ENCODE measurements at places on chromosomes 3 and 15.

- no peak for DNase-seq
Measured at GRCh38 chr3:124094496-124094895, 102.6 kb upstream of the ROPN1 start.

GRCh38 chr3:152472672-152472954, 203.9 kb downstream of the MBNL1 start:
- DNase-seq: no peak

DNA sequence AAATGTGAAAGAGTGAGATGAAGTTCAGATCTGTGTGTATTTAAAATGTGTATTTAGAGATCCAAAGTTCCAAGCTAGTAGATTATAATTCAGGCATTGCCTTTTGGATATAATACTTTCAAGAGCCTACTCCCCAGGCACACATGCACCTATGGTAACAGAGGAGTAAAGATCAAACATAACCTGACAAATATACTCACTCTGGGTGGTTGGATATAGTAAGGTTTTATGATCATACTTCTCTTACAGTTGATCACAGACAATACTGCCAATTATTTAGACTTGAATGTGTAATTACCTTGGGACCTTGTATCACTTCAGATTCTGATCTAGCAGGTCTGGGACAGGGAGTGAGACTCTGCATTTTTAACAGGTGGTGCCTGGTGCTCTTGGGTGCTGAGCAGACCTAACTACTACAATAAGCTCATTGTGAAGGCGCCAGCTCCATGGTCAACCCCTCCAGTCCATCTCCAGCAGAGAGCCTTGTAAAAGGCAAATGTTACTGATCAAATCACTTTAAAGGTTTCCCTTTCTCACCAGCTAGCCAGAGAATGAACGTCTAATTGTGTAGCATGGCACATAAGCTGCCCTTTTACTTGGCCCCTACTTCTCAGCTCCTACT, 55.5 kb downstream of the NBEAL2 start:
- no peak for DNase-seq

- DNase-seq: no peak
Measured at GRCh38 chr3:50164984-50165909, 10.1 kb downstream of the SEMA3F start.

- DNase-seq: no peak
Measured at GRCh38 chr15:41231422-41232226, 556 bp downstream of the CHP1 start.

DNA sequence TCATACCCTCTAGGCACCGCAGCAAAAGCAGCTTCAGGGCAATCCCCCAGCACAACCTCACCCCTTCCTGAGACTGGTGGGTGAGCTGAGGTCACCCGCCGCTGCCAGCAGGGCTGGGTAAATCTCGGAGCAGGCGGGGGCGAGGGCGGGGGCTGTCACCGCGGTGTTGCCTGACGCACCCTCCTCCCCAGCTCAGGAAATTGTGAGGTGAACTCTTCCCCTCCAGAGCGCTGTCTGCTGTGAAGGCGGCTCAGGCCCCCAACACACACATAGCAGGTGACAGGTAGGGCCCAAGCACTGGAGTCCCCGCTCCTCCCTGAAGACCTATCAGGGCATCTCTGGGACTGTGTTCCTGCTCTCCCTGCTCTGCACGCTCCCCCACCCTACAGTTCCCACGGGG, 30.2 kb upstream of the FURIN start:
- peak; percentile 78 for DNase-seq

GRCh38 chr3:99842826-99843589, 25.3 kb downstream of the CMSS1 start:
- no peak for DNase-seq

DNA sequence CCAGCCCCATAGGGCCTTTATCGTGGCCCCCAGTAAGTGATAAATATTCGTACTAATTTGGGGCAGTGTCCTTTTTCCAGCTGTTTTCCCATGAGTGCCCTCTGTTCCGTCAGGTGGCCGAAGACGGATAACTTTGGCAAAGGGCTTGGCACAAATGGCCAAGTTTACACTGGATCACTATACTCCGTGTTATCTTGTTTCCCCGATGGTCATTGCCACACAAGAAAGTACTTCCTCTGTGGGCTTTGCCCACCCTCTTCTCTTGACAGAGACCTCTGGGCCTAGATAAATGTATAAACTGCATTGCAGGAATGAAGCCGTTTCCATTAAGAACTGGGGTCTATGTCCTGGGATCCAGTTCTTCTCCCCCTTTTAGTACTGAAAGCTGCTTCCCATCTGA, 39.1 kb downstream of the SMAD3 start:
- no peak for DNase-seq

- DNase-seq: no peak
Measured at GRCh38 chr3:1026395-1026794, 66.4 kb upstream of the CNTN6 start.

- no peak for DNase-seq
Measured at GRCh38 chr3:177571944-177572315, 374.6 kb upstream of the TBL1XR1 start.

GRCh38 chr15:67097930-67098740, 32.7 kb downstream of the SMAD3 start:
- DNase-seq: no peak

GRCh38 chr3:167776066-167776685, 40.7 kb downstream of the SERPINI1 start:
- no peak for DNase-seq

DNA sequence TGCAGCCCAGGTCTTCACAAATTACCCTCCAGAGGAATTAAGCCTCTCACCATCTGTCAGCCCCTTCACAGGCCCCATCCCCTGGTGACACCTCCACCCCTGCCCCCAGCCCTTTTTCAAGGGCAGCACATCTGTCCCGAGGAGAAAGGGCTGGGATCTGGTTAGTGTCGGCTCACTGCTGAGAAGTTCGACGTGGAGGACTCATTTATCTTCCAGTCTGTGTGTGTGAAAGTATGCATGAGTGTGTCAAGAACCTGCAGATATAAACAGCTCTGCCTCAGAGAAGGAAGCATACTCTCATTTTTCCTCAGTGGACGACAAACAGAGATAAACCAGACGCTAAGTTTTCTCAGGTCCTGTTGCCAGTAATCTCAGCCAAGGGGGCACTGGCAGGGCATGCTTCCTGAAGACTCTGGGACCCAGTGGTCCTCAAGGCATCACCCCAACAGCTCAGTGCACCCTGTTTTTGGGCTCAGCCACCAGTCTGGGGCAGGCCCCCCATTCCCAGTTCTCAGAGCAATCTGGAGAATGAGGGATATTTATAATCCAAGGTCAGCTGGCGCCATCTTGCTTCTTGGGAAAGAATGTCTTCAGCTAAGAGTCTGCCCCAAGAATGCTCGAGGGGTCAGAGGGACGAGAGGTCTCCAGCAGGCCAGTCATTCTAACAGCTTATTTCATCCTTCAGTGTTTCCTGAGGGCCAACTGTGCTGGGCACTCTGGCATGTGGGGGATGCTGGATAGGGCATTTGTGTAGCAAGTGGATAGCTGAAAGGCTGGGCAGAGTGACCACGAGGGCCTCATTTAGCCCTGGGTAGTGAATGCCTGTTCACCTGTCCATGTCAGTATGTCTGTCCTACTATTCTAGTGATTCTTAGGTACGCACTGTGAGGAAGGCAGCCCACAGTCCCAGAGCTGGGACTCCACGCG, 73.6 kb downstream of the ADCY5 start:
- no peak for DNase-seq

DNA sequence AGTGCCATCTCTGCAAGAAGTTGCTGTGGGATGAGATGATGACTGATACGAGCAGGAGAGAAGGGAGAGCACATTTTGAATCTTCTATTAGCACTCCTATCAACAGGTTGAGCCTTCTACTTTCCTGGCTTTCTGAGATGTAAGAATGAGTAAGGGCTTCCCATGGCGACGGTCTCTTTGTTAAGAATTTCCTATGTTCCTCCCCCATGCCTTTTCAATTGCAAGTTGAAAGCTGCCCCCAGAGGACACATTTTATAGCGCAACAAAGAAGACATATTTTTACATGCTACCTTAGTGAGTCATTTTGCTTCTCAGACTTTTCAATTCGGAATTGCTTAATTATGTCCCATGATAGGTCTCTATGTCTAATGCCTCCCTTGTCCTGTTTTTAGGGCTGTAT, 71.3 kb upstream of the LRTM1 start:
- DNase-seq: no peak

DNA sequence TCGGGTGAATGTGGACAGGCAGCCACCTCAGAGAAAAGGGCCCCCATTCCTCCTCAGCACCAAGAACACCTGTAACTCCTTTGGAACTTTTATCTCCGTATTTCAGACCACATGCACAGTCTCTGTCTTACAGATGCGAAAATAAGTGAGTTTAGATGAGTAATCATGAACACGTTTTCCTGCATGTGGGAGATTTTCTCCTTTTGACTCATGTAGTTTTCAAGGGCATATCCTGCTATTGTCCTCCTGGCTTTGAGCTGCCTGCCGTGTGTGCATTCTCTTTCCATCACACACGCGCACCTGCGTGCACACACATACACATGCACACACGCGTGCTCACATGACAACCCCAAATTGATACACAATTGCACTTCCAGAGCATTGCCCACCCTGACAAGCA, 239.2 kb downstream of the GABRG3 start:
- no peak for DNase-seq

DNA sequence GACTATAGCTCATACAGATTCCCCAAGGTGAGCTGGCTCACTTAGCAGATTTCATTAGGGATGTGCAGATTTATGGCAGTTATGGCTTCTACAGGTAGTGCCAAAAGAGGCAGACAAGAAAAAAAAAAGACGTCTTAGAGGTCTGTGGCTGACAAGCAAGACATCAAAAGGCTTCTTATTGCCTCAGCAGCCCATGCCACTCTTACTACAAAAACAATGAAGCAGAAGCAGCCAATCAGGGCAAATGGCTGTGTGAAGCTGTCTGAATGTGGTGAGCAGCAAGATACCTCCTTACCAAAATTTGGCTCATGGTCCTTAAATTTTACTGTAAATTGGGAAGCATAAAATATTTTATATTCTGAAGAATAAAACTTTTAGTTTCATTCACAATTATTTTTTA, 557.5 kb upstream of the GOLIM4 start:
- no peak for DNase-seq

DNA sequence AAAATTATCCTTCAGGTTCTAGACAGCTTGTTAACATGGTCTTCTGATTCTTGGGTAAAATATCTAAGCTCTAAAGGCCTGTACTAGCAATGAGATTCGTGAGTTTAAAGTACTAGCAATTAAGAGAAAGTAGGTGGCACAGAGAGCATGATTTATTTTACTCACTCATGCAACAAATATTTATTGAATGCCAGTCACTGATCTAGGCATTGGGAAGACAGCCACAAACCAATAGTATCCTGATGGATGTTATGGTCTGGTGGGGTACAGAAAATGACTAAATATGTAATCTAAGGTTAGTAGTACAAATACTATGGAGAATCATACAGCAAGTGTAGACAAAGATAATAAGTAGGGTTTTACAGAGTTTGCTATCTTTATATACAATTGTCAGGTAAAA, 751.3 kb downstream of the ZNF385D start:
- no peak for DNase-seq

GRCh38 chr3:64300790-64301423, 75.6 kb upstream of the PRICKLE2 start:
- no peak for DNase-seq

DNA sequence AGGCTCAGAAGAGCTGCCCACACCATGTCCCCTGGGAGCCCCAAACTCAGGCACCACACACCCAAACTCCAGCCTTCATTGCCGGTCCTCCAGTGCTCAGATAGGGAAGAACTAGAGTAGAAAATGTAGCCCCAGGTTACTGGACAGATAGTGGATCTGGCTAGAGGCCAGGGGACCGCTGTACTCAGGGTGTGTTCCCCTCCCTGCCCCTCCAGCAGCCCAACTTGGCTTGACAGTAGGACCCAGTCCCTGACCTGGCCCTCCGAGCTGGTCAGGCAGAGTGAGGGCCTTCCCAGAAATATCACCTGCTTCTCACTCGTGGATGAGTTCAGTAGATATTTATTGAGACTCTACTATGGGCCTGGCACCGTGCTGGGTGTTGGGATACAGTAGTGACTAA, 100.0 kb downstream of the CORO2B start:
- DNase-seq: no peak

DNA sequence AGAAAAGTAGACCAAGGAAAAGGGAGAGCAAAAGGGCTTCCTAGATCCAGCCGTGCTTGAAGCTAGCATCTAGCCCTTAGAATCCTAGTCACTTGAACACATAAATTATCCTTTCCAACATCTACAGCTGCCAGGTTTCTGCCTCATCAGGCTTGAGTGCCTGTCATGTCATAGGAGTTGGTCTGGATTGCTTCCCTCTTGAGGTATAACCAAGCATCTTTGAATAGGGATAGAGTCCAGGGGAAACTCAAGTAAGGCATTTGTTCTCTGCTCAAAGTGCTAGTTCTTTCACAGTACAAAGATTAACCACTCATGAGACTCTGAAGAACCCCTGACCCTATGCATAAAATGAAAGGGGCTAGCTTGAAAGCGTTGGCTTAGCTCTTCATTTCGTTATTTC, 72.3 kb downstream of the SLCO3A1 start:
- DNase-seq: no peak

- no peak for DNase-seq
Measured at GRCh38 chr3:155704061-155704460, 40.8 kb downstream of the PLCH1 start.

- DNase-seq: no peak
Measured at GRCh38 chr3:72591522-72592421, 256.5 kb downstream of the SHQ1 start.

DNA sequence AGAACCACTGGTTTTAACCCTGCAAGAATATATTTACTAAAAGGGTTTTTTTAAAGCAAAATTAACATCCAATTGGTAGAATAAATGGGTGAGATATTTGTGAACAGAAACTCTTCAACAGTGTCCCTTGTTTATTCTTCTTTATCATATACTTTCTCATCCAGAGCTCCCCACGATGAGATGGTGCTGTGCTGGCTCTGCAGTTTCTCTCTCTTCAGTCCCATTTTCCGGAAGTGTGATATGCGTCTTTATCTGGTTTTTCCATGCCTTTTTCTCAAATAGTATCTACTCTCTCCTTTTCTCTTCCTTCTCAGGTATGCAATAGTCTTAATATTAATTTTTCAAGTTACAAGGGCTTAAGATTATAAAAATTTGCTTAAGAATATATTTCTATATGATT, 1.5 kb downstream of the EAF2 start:
- no peak for DNase-seq

DNA sequence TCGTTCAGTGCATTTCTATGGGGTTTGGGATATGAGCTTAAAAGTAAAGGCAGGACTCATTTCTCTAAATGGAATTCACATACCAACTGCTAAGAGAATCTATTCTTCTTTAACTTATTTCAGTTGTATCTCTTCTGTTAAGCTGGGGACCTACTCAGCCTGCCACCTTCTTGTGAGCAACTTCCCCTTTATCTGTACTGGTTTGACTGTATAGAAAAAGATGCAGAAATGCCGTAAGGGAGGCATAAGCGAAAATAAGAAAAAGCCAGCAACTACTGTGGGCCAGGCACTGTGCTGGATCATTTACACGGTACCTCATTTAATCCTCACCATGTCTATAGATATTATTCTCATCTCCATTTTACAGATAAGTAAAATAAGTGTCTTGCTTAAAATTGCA, 38.4 kb downstream of the RBMS3 start:
- no peak for DNase-seq

Data from stimulated activated CD4-positive, alpha-beta T cell treated with anti-CD3 and anti-CD28 coated beads, Interleukin-15, amount 100 ng/mL, for 1 hour (primary cell).